Stimulated activated CD8-positive, alpha-beta memory T cell treated with anti-CD3 and anti-CD28 coated beads, Interleukin-7, amount 100 ng/mL, for 48 hours (primary cell): ENCODE measurements at places on chromosomes 13 and 19.

GRCh38 chr19:892243-892893, 619 bp downstream of the MED16 start:
- no peak for DNase-seq

DNA sequence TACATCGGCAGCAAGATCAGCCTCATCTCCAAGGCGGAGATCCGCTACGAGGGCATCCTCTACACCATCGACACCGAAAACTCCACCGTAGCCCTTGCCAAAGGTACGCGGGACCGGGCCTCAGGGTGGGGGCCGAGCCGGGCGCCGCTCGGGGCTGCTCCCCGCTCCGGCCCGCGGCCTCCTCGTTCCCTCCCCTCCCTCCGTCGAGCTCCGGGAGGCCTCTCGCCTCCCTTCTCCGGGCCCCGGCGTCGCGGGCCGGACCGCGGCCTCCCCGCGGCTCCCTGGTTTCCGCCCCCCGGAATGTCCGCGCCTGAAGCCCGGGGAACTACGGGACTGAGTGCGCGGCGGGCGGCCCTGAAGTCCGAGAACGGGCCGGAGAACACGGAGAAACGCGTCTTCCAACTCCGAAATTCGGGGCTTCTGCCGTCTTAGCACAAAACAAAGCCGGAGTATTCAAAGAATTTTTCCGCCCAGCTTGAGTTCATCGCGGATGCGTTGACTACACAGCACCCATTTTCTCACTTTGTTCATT, 423 bp downstream of the LSM14A start:
- DNase-seq, result no peak

- no peak for DNase-seq
Observed at GRCh38 chr13:95756072-95756471, 79.1 kb downstream of the DNAJC3 start.

DNA sequence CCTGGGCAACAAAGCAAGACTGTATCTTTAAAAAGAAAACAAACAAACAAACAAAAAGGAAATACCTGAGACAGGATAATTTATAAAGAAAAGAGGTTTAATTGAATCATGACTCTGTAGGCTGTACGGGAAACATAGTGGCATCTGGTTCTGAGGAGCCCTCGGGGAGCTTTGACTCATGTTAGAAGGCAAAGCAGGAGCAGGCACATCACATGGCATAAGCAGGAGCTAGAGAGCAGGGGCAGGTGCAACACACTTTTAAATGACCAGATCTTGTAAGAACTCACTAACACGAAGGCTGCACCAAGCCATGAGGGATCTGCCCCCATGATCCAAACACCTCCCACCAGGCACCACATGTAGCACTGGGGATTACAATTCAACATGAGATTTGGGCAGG, 13.2 kb upstream of the OR10H2 start:
- DNase-seq, result no peak

- no peak for DNase-seq
Observed at GRCh38 chr13:81458170-81458569, 1117.2 kb upstream of the SPRY2 start.
